ENCODE measurements at places on chromosomes 6 and 20.

DNA sequence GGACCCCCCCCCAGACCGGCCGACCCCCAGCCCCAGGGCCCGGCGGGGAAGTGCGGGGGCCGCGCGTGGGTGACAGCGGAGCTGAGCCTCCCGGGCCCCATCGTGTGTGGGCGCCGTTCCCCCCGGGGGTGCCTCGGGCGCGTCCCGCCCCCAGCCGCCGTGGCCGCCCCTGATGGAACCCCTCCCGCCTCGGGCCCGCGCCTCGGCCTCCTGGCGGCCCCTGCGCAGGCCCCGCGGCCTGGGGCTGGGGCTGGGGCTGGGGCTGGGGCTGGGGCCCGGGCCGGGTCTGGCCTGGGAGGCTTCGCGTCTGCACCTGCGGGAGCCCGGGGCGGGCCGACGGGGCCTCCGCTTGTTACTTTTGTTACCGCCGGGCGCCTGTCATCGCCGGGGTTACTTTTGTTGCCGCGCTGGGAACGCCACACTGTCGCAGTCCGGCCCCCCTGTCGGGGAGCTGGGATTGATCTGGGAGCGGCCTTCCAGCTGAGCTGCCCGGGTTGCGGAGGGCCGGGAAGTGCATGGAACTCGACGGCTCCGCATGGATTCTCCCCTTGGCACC, 598 bp downstream of the OGFR start:
- no peak for DNase-seq

GRCh38 chr6:169864148-169865020, 113.0 kb downstream of the ERMARD start:
- DNase-seq = peak; percentile 86

DNA sequence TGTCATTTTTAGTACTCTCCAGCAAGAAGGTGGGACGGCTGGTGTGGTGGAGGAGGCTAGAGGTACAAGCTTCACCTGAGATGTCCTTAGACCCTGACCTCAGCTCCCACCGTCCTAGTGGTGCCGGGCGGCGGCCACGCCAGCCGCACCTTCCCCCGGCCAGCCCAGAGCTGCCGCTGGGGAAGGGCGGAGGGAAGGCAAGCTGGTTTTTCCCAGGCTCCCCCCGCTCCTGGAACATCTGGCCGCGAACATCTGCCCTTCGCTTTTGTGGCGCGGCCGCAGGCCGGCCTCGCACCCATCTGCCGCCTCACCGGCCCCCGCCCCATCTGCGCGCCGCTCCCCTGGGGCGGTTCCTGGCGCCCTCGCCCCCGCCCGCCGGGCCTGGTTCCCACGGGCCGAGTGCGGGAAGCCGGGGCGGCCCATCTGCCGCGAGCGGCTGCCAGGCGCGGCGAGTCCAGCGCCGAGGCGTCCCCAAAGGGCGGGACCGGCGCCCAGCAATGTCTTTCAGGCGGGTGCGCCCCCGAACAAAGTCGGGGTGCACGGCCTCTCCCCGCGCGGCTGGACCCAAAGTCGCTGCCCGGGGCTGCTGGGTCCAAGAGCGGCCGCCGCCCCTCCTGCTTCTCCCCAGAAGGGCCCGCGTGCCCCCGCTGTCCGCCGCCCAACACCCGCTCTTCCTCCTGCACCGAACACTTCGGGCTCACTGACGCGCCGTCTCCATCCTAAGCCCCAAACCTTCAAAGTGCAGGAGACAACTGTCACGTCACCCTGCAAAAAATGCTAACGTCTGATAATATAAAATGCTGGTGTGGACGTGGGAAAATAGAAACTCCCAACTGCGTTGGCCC, 17.3 kb upstream of the ID1 start:
- no peak for DNase-seq

- DNase-seq = no peak
Observed at GRCh38 chr6:36368921-36369865, 18.3 kb downstream of the ETV7 start.

- DNase-seq = no peak
Observed at GRCh38 chr20:45935416-45936046, 1.0 kb downstream of the PCIF1 start.

DNA sequence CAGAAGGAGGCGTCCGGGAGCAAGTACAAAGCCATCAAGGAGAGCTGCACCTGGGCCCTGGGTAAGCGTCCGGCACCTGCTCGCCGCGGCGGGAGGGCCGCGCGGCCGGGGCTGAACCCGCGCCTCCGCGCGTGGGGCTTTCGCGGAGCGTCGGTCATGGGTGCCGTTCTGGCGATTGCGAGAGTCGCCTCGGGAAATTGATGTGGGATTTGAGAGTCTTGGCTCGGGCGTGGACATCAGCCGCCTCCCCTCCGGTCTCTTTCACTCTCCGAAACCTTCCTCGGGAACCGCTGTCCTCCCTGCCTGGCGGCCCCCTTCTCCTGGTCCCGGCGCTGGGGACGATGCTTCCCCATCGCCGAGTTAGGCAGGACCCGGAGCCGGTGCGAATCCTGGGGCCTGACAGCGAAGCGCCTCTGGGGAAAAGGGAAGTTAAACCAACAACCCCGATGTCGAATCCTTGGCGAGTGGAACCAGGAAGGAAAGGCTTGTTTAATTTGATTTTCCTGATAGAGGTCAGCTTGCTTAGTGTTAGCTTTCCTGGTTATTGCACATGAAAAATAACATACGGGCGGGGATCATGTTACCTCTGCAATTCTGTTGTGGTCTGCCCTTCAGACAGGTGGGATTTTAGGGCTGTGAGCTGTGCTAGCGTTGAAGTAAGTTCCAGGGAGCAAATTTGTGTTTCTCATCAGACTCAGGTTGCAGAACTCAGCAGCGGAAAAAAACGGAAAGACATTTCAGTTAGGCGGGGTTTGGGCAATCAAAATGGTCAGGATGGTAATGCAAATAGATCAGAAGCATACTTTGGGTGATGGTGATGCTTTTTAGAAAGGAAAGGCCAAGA, 594 bp downstream of the ARFGEF3 start:
- DNase-seq = peak; percentile 32

GRCh38 chr6:137631323-137631722, 137.1 kb upstream of the OLIG3 start:
- no peak for DNase-seq

DNA sequence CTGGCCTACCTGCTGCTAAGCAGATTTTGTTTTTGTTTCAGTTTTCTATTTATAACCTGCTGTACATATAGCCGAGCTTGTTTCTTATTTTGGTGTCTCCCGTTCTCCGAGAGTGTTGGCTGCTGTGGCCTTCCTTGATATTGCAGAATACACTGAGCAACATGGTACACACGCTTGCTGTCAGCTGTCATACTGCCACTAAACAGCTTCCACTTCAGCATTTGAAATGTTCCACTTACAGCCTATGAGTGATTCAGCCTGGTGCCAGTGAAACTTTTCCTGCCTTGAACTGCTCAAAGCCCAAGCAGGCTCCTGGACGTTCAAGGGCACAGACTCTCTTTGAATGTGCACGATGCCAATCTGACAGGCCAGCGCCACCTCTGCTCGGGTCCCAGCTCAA, 87.1 kb downstream of the PSMG4 start:
- DNase-seq = no peak

- DNase-seq = no peak
Observed at GRCh38 chr6:51118792-51119191, 300.1 kb downstream of the TFAP2B start.

DNA sequence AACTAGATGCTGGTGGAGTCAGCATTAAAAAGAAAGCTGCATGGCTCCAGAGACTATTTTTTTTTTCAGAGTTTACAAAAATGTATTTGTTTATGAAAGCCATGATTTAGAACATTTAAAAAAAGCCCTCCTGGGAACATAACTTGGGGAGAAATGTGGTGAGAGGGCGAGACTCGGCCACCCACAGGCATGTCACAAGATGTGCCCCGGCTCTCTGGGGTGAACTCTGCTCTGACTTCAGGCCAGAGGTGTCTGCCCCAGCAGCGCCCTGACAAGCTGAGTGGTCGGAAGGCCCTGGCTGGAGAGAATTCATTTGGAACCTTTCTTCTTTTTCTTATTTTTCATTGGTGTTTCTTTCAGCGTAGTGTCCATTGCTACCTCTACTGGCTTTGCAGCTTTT, 21.7 kb upstream of the RFPL4B start:
- no peak for DNase-seq

- DNase-seq = no peak
Observed at GRCh38 chr20:2408111-2408510, 27.4 kb downstream of the TGM6 start.

- no peak for DNase-seq
Observed at GRCh38 chr6:6317386-6317785, 3.1 kb downstream of the F13A1 start.

- no peak for DNase-seq
Observed at GRCh38 chr20:62952373-62952967, at the start of gene SLC17A9. Gene SLC17A9 (plus strand): TSS chr20:62952709. CDS start chr20:62952831, 122 bp downstream.

DNA sequence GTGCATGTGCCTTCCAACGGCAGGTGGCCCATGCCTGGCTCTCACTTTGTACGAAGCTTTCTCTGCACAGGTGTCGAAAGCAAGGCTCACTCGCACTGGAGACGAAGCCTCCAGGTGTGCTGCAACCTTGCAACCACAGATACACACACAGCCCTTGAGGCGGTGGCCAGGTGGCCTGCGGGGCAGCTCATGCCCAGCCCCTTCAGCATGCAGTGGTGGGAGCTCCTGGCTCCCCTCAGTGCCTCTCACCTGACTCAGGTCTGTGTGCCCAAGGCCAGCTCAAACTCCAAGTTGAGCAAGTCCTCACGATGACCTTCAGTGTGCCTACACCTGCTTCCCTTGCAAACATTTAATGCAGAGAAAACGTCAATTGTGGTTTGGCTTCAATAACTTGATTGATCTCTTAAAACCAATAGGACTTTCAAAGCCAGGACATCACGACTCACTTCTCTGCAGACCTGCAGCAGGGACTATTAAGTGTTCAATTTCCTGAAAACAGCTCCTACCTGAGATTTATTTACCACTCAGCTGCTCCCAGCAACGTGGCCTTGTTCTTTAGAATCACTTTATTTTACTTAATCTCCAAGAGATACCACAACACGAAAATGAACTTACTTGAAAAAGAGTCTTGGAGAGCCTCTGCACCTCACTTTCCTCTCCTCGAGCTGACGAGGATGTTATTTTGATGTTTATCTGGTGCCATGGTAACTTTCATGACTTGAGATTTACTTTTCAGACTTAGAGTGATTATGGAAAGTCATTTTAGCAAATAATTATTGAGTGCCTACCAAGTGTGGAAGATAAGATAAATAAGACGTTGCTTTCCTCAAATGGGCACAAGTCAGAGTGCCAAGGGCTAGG, 86.3 kb downstream of the SLC22A23 start:
- no peak for DNase-seq

DNA sequence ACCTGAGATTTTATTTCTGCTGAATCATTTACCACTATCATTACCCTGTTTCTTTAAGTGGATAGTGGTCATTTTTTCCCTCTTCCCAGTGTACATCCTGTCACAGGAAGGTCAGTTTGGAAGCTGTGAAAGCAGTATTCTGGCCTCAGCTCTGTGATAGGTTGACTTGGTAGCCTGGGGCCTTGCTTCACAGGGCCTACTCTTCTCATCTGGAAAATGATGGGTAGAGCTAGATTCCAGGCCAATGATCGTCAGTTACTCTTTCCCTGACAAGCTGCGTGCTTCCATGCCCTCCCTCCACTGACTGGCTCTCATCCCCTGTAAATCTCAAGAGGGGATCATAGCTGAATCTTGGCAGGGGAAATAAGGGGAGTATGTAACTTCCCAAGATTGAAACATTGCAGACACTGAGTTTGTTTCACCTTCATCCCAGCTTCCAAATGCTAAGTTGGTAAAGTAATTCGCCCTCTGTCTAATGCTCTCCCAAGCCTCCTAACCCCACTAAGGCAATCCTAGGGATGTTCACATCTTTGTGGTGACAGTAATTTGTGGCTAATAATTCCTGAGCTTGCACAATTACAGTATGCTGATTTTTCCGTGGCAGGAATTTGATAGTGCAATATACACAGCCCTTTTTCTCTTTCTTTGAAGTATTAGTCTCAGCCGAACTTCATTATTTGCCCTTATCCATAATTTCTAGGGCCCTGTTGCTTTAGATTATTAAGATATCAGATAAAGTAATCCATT, 51.2 kb downstream of the VAPB start:
- no peak for DNase-seq

All from NCI-H748 treated with DMSO at 0.1 percent for 48 hours (cell line).